ENCODE measurements at places on chromosomes 2 and 18.
A peak's percentile ranks its signal among the peaks of the same experiment; 100 is the strongest.

DNA sequence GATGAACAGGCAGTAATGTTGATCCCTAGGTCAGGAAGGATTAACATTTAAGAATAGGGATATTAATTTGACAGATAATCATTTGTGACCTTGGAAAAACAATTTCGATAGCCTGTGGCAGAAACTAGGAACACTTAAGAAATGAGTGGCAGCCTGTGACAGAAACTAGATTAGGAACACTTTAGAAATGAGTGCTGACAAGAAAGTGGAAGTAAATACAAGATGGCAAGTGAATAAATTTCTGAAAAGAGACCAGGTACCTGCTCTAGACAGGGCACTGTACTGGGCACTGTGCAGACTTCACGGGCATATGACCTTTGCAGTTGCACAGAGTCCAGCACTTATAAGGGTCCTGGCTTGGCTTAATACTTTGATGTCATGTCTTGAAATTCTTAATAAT lies 5.5 kb upstream of the HNRNPA3 start:
- DNase-seq = no peak

GRCh38 chr2:96554293-96555145 lies 18.0 kb downstream of the ARID5A start:
- DNase-seq = peak; percentile 66

GRCh38 chr2:71101656-71102055 lies 28.4 kb downstream of the MCEE start:
- no peak for DNase-seq

GRCh38 chr2:25567406-25567805 lies 106.0 kb downstream of the DTNB start:
- DNase-seq = no peak

DNA sequence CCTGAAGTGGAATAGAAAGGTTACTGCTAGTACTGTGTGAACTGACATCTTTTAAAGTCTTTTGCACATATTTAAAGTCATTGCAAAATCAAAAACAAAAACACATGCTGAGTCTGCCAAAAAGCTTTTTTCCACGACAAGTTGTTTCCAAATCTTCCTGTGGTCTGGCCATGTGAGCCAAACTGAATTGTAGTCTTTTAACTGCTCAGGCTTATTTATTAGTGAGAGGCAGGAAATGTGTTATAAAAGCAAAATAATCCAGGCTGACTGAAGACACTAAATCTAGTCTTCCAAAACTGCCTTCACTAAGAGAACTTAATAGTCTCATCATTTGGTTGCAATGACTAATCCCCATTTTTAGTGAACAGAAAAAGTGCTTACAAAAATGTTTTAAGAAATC lies 2.3 kb downstream of the KRCC1 start:
- no peak for DNase-seq
